ENCODE measurements at places on chromosomes 1 and 21.

GRCh38 chr1:211710566-211711314 lies 35.3 kb upstream of the NEK2 start:
- no peak for DNase-seq

- DNase-seq = no peak
Measured at GRCh38 chr1:18992646-18993045, 36.2 kb upstream of the IFFO2 start.

DNA sequence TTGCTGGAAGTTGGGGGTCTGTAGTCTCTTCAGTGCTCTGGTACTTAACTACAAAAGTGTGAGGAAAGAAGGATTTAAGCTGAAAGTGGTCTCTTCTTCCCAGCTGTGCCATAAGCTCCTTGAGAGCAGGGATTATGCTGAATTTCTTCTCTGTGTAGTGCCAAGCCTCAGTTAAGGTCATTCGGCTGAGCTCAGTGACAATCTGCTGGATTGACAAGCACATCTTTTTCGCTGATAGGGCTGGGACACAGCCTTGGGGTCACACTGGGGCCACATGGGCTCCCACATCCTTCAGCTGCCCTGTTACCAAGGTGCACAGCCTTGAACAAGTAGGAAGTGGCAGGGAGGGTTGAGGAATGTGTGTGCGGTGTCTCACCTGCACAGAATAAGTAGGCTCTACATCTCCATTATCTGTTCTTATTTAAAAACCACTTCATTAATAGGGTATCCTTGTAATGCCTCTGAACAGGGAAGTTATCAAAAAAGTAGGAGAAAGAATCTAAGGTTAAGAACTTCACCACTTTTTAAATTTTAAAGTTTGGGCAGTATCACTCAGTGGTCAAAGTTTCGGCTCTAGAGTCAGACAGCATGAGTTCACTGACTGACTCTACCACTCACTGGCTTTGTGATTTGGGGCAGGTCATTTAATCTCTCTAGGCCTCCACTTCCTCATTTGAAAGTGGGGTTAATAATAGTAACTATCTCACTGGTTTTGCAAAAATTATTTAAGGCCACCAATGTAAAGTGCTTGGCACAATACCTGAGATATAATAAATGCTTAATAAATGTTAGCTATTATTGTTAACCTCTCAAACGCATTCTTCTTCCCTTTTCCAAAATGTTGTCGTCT lies 10.3 kb downstream of the ZBTB40 start:
- DNase-seq = no peak

DNA sequence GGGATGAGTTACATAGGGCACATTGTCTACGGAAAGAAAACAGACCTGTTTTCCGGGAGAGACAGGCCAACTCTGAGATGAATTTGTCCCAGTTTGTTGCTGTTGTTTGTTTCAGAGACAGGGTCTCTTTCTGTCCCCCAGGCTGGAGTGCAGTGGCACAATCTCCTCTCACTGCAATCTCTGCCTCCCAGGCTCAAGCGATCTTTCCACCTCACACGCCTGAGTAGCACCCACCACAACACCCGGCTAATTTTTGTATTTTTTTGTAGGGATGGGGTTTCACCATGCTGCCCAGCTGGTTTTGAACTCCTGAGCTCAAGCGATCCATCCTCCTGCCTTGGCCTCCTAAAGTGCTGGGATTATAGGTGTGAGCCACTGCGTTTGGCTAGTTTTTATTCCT lies 125.5 kb upstream of the ERRFI1 start:
- DNase-seq = no peak

DNA sequence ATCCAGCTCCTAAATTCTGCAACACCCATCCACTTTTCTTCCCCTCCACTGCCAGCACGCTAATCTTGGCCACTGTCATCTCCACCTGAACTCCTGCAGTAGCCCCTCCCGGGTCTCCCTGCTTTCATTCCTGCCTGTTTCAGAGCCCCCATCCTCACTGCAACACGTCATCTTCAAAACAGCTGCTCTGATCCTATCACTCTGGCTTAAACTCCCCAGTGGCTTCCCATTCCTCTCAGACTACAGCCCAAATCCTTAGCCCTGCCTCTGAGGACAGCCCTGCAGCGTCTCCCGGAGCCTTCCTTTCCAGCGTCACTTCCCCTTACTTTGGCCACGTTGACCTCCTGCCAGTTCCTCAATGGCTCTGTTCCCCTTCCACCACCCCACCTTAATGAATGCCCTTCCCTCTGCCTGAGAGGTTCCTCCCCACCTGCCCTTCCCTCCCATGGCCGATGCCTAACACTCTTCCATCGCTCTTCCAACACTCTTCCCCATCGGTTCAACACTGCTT lies 22.9 kb upstream of the IFNAR2 start:
- no peak for DNase-seq

DNA sequence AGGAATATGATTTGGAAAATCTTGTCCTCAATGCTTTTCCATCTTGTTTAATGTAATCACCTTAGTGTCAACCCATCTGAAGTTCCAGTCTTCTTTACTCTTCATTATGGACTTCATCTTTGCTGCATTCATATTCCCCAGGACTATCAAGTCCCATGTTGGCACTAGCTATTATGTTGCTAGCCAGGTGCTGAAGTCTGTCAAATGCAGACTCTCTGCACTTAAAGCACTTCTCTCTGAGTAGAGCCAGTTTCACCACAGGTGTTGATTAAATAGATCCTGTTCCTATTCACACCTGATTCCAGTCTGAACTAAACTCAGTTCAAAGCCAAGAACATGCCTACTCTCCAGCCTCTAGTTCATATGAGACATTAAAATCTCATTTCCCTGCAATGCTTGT lies 75.0 kb upstream of the PKN2 start:
- no peak for DNase-seq

GRCh38 chr1:109754738-109755137 lies 9.0 kb downstream of the EPS8L3 start:
- no peak for DNase-seq

GRCh38 chr1:105004515-105004914 lies 1254.8 kb downstream of the AMY1C start:
- no peak for DNase-seq

DNA sequence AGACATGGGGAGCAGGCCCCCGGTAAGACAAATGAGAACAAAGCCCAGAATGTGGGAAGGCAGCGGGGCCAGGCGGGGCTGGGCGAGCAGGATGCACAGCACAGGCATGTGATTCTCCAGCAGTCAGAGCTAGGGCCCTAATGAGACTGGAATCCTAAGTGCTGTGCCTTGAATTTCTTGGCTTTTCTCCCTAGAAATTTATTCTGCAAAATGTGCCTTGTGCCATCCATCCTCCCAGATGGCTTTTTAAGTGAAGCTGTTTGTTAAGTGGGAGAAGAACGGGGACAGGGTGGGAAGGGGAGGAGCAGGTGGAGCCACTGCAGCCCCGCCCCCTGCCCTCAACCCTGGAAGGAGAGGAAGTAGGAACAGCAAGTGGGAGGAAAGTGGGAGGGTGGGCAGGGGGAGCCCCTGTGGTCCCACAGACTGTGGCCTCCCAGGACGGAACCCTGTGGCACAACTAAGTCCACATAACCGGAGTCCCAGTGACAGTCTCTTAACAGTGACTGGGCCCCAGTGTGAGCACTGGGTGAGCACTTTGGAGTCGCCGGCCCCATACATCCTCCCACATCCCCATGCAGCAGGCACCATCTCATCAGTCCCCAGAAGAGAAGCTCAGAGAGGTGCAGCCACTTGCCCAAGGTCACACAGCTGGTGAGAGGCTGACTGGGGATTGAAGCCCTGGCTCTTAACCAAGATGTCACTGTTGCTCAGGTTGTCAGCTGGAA lies 216.9 kb downstream of the MATN1 start:
- DNase-seq = no peak

GRCh38 chr1:64327119-64327518 lies 123.7 kb downstream of the UBE2U start:
- DNase-seq = no peak

GRCh38 chr1:34696981-34697380 lies 57.9 kb upstream of the GJB5 start:
- no peak for DNase-seq

GRCh38 chr21:43357715-43358430 lies 69.1 kb downstream of the SIK1 start:
- DNase-seq = no peak

DNA sequence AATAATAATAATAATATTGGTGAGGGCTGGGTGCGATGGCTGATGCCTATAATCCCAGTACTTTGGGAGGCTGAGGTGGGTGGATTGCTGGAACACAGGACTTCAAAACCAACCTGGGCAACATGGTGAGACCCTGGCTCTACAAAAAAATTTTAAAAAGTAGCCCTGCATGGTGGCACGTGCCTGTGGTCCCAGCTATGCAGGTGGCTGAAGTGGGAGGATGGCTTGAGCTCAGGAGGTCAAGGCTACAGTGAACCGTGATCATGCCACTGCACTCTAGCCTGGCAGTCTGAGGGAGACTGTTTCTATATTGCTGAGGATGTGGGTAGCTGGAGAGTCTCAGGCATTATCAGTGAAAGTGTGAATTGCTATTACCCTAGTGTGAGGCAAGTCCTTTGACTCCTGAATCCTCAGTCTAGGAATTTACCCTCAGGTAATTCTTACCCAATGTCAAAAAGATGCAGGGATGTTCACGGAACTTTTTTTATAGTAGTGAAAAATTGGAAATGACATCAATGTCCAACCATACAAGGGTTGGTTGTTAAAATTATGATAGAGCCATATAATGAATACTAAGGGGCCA lies 61.8 kb upstream of the RPL11 start:
- DNase-seq = no peak
